GM04503 (cell line): ENCODE measurements at places on chromosomes 5 and 9.

DNA sequence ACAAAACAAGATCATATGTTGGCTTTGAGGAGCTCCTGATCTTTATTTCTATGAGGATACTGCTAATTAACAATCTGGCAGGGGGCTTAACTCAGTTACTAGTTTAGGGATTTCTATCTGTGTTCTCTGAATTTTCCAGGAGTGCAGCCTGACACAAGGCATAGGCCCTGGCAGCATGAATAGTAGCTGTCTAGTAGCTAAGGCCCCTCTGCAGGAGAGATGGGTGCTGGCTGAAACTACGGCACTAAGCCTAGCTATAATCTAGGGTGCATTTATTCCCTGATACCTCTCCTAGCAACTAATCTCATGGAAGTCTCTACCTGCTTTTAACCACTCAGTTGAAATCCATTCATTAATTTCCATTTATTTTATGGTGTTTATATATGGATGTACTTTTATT, 268.2 kb downstream of the TMEM232 start:
- DNase-seq: no peak

DNA sequence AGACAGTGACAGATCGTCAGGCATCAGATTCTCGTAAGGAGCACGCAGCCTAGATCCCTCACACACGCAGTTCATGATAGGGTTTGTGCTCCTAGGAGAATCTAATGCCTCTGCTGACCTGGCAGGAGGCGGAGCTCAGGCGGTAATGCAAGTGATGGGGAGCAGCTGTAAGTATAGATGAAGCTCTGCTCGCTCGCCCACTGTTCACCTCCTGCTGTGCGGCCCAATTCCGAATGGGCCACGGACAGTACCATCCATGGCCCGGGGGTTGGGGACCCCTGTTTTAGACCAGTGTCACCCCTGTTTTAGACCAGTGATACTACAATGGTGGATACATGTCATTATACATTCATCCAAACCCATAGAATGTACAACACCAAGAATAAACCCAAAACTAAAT, 4.0 kb upstream of the ARSB start:
- no peak for DNase-seq

DNA sequence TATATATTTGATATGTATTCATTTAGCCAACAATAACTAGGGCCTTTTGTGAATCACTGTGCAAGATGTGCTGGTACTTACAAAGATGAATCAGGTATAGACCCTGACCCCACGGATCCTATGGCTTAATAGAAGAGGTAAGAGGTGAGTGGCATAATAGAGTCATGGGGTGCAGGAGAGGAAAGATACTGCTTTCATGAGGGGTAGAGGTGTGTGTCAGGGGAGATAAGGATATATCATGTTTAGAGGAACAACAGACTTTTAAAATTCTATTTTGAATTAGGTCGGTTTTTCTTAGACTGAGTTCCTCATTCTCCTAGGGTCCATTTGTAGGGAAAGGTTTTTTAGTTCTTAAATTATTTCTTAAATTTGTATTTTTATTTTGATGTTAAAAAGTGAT, 27.8 kb downstream of the ZCCHC7 start:
- no peak for DNase-seq

DNA sequence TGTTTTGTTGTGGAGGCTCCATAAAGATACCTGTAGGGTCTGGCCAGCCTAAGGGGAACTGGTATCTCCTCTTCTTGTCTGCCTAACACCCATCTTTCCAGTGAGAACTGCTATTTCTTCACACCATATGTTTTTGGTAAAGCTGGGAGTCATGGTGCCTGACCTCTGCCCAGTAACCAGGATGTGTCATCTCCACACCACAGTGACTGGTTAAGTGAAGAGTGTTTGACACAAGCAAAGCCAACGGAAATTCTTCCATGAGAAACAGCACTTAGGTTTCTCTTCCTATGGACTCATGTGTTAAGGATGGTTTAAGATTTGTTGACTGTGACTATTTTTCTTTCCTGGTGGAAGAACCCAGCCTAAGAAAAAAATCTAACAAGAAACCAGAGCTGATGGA, 111.5 kb downstream of the HTR4 start:
- peak; percentile 55 for DNase-seq

- no peak for DNase-seq
Measured at GRCh38 chr9:73125651-73126050, 26.0 kb upstream of the ANXA1 start.

GRCh38 chr9:22622815-22623214, 176.2 kb downstream of the DMRTA1 start:
- DNase-seq: no peak

DNA sequence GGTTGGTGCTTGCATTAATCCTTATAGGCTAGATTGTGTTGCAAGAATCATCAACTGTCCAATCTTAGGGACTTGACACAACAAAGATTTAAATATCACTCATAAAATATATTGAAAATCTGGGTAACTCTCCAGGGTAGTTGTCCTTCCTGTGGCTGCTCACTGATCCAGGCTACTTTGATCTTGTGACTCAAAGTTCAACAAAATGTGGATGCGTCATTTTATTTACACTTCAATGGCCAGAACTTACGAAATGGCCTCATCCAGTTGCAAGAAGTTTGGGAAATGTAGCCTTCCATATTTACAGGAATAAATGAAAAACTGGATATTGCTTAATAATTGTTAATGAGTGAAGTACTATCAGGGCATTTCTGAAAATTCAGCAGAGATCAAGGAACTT, 235.5 kb upstream of the ACTBL2 start:
- peak; percentile 57 for DNase-seq

DNA sequence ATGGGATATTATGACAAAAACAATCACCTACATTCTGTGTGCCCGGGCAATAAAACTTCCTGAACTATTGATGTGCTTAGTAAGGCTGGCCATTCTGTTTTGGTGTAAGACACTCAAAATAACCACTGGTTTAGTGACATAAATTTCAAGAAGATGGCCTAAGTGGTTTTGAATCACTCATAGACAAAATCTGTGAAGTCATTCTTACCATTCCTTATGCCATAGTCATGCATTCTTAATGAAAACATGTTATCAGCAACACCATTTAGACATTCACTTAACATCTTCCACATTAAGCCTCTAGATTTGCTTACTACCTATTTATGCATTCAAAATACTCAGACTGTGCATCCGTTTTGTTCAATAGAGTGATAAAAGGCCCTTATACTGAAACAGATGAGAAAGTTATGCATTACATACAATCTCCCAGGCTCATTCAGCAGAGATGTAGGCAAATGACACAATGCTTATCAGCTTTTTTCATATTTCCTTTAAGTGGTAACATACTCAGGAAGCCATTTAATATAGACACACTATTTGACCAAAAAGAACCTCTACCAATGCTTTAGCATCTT, 848.8 kb upstream of the DMAC1 start:
- no peak for DNase-seq

- no peak for DNase-seq
Measured at GRCh38 chr5:180641566-180641900, 7.9 kb downstream of the FLT4 start.

DNA sequence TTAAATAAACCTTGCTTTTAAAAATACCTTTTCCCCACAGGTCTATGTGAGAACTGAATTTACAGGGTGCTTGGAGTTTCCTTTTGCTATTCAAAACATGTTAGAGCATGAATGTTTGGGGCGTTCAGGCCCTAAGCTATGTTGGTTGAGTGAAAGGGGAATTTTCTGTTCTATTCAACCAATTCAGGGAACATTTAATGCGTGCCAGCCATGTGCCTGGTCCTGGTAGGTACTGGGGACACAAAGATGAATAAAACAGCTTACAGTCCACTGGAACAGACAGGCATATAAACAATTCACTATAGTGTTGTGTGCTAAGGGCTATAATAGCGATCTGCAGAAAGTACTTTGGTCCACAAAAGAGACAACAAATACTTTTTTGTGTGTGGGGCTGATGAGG, 108.5 kb downstream of the ZSWIM6 start:
- no peak for DNase-seq

DNA sequence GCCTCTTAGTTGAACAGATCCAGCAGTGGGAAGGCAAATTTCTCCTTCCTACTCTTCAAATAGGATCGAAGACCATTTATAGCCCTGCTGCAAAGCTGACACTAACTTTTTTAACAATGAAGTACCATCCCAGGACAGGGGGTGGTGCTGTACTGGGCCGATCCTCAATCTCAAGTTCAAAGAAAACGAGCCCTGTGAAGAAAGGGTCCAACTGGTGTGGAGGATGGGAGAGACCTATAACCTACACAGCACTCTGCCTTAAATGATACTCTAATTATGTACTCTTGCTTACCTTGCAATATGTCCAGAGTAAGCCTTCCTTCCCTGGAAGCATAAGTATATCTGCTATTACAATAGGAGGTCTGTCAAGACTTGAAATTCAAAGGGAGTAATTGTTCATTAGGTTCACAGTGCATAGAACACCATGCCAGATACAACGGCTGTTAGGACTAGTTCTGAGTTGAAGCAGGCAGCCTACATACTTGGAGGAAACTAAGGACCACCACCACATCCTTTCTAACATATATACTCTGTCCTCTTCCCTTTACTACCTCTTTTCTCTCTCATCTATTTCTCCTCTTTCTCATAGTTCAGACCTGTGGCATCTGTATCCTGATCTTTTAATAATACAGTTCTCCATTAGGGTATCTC, 6.2 kb downstream of the ETF1 start:
- no peak for DNase-seq

DNA sequence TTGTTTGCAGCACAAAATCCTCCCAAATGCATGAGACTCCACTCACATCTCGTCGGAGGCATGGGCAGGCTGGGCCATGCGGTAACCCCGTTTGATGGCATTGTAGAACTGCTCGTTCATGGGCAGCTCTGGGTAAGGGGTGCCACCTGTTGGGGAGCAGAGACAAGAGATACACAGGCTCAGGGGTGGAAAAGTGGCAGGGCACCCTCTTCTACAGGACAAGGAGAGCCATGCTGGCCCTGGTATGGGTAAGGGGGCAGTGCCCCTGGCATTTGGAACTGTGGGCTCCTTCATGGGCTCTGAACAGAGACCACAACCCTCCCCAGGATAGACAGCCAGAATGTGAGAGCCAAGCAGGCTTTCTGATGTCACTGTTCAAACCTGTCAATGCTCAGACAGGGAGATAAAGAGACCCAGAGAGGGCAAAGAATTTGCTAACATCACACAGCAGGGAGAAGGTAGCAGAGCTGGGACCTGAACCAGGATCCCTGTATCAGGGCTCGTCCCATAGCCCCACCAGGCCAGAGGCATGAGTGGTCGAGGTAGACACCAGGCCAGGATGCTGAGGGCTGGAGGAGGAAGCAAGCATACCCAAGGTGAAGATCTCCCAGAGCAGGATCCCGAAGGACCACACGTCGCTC, 33.2 kb upstream of the CSF1R start:
- DNase-seq: no peak

DNA sequence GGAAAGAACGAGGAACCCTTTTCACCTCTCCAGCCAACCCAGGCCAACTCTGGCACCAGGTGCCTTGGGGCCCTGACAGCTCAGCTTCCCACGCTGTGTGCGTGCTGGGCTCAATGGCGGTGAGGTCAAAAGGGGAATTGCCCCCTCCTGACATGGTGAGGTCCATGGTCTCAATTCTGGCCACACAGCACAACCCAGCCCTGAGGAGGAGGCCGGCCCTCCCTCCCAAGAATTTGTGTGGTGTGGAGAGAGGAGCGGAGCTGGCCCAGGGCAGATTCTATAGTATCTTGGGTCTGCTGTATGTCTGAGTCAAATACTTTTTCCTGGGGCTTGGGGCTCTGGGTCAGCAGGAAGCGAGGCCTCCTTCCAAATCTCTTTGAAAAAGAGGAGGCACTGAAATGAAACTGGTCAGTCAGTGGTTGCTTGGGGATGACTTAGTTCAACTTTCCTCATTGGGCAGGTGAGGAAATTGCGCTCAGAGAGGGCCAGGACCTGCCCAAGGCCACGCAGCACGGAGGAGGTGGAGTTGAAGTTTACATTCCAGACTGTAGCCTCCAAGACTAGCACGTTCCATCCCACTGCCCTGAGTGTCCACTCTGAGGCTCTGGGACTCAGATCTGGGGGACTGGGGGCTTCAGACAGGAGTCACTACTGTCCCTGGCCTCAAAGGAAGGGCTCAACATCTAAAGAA, 15.6 kb downstream of the COL27A1 start:
- no peak for DNase-seq

- no peak for DNase-seq
Measured at GRCh38 chr5:141875022-141875740, 3.0 kb downstream of the PCDH1 start.

- no peak for DNase-seq
Measured at GRCh38 chr9:114098936-114099668, at the start of gene KIF12. Gene KIF12, minus strand, starts transcription at chr9:114099292. Its CDS starts 16 bp downstream, at chr9:114099276.

DNA sequence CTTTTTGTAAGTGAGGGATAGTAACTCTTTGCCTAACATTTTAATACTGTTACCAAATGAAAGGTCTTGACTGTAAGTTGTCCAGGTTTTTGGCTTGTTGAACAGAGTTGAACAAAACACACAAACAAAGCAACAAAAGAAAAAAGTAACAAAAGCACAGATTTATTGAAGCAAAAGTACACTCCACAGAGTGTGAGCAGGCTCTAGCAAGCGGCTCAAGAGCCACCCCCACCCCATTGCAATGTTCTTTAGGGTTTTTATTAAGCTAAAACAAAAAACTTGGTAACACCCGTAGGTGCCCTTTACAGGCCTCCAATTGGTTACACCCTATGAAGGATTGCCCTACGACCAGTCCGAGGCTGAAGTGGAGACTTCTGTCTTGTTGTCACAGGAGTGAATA, 197.4 kb upstream of the MAP3K1 start:
- DNase-seq: no peak

- DNase-seq: no peak
Measured at GRCh38 chr5:61649231-61649630, 317.2 kb downstream of the ZSWIM6 start.

DNA sequence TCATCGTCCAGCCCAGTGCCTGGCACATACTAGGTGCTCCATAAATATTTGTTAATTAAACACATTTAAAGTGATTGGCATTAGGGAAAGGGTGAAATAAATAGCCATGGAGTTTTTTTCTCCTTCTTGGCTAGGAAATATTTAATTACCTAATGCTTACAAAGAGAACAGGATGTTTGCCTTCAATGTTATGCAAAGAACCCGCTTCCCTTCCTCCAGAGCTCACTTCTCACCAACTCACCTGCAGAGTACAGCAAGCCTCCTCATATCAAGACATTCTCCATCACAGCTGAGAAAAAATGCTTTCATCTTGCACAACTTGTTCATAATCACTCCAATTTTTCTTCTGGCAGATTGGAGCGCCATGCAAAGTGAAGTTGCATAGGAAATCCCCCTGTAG, 161.7 kb upstream of the STK32A start:
- no peak for DNase-seq

DNA sequence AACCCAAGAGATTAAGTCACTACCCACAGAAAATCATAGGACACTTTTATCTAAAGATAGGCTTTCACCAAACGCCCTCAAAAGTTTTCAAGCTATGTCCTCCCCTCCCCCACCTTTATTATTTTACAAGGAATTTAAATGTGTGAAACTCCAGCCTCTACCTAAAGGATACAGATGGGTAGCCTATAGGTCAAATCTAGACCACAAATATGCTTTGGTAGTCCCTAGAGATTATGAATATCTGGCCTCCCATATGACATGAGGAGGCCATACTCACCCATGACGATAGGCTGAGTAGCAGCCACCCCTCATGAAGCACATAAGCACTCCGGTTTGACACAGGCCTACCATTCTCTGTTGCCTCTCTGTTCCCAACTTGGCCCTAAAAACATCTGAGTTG, 11.9 kb downstream of the SIL1 start:
- no peak for DNase-seq
